AG20443 (cell line): ENCODE measurements at places on chromosomes 1 and 21.
A peak's percentile ranks its signal among the peaks of the same experiment; 100 is the strongest.

DNA sequence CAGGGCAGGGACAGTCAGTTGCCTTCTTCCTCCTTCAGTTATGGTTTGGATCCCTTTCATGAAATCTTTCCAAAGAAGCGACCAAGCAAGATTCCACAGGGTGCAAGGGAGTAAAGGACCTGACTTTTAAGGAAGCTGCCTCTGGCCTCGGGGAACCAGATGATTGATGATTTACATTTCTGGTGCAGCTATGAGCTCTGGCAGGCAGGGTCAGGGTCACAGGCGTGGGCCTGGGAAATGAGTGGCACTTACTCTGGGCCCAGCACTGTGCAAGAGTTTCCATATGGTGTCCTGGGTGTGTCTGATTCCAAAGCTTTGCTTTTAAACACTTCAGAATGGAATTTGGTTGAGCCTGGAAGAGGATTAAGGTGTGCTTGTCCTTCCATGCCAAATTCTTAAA is 7.2 kb upstream of the CRABP2 start:
- no peak for DNase-seq

- DNase-seq: no peak
Observed at GRCh38 chr1:117589544-117589943, 16.3 kb upstream of the TENT5C start.

- DNase-seq: peak; percentile 39
Observed at GRCh38 chr1:205812271-205812877, 624 bp downstream of the SLC41A1 start.

- no peak for DNase-seq
Observed at GRCh38 chr1:212606395-212607205, 2.0 kb upstream of the ATF3 start.

DNA sequence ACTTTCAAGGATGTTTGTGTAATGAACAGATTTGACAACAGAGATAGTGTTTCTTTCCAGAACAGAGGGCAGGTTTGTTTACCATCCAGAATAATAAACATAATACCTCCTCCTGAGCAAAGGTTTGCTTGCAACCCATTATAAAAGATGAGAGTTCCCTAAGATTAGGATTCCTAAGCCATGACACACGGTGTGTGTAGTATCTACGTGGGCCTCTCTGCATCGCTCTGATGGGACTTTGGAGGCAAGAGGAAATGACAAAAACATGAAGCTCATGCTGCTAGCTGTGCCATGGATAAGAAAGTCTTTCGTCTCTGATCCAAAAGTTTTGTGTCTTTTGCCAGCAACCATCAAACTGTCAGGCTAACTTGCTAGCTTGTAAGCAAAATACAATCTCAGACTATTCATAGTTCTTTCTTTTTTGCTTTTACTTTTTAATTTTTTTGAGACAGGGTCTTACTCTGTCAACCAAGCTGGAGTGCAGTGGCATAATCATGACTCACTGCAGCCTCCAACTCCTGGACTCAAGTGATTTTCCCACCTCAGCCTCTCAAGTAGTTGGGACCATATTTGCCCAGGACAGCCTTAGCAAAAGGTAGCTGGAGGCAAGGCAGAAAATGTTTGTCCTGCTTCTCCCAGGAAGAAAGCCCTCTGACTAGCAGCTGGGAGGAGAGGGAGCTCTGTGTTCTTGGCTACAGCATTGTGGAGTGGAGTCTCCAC is 81.1 kb downstream of the LHX4 start:
- no peak for DNase-seq
